Right kidney (tissue), 9 donors: ENCODE measurements at places on chromosomes 1 and 21.

GRCh38 chr1:182147951-182148350 lies 86.4 kb upstream of the ZNF648 start:
- no peak for DNase-seq

GRCh38 chr1:10522322-10522860 lies 47.6 kb downstream of the PEX14 start:
- DNase-seq, result no peak

- DNase-seq, result no peak
Observed at GRCh38 chr1:31549809-31550620, 26.3 kb upstream of the TINAGL1 start.

- no peak for DNase-seq
Observed at GRCh38 chr1:88609051-88609450, 75.0 kb upstream of the PKN2 start.

GRCh38 chr1:98276514-98276913 lies 355.7 kb upstream of the DPYD start:
- no peak for DNase-seq

GRCh38 chr1:111516005-111516535 lies 12.6 kb upstream of the ADORA3 start:
- peak; percentile 65 for DNase-seq

GRCh38 chr1:165403835-165404482 lies 41.0 kb downstream of the RXRG start:
- DNase-seq, result peak; percentile 33

DNA sequence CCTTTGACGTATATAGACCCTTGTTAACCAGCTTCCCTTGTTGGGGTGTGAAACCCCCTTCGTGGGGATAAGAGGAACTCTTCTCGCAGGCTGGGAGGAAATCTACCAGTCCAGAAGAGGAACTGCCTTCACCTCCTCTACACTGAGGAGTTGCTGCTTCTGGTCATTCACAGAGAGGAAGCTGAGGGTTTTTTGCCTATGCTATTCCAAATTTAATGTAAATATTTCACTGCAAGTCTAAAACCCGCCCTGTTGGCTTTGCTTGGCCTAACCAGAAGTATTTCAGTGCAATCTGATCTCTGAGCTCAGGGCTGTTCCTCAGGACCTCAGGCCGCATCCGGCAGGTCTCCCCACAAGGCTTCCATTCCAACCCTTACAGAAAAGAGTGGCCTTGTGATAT lies 150.1 kb downstream of the HIVEP3 start:
- DNase-seq, result no peak

- no peak for DNase-seq
Observed at GRCh38 chr1:184892116-184892515, 82.2 kb downstream of the NIBAN1 start.

GRCh38 chr1:8821084-8821483 lies 3.6 kb upstream of the RERE start:
- peak; percentile 31 for DNase-seq

DNA sequence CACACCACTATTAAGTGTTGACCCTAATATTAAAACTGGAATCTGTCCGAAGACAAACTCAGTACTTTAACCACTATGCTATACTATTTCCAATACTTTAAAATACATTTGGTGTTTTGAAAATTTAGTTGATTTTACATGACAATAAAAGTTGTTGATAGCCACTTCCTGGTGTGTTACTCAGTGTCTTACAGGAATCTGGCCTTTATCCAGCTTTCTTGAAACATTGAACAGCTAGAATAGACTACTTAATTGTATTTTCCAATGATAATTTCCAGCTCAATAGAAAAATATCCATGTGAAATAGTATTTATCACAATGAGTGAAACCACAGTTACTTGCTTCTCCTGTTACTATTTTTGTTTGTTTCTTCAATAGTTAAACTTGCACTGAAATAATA lies 369.6 kb upstream of the ADGRL4 start:
- DNase-seq, result no peak

GRCh38 chr1:7026169-7026568 lies 240.9 kb downstream of the CAMTA1 start:
- DNase-seq, result no peak

DNA sequence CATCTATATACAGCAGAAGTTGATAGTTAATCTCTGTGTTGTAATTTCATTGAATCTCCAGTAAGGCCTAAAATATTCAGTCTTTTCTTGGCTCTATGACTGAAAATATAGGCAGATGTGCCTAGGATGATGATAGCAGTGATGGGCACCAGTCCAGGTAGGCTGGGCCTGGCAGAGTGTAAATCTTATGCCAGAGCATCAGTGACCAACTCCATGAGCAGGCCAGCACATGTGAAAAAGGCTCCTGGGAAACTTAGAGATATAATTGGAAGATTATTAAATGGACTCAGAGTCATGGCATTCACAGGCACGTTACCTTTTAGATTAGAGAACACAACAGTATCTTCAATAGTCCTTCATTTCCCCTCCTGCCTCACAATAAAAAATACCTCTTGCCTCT lies 20.7 kb upstream of the CYYR1 start:
- DNase-seq, result no peak

DNA sequence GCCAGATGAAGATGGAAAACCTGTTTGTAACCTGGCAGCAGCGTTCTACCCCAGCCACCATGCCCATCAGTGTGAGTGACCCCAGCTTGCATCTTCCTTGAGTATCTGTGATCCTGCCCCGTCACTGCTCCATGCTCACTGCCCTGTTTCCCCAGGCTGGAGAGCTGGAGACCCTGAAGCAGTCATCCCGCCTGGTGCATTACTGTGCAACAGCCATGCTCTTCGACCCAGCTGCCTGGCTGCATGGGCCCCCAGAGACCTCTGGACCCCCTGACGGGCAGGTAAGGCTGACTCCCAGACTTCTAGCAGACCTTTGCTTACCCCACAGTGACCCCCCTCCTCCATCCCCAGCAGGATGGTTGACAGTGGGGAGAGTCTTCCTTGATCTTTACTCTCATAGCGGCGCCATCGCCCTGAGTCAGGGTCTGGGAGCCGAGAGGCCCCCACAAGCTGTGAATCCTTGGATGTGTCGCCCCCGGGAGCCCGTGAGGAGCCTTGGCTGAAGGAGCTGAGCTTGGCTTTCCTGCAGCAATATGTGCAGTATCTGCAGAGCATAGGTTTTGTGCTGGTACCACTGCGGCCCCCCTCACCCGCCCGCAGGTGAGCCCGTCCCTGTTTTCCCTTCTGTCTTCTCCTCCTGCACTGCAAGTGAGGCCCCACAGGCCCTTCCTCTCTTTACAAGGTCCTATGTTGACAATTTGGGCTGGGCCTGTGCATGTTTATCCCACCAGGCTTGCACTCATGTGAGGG lies 10.4 kb downstream of the HYI start:
- no peak for DNase-seq

DNA sequence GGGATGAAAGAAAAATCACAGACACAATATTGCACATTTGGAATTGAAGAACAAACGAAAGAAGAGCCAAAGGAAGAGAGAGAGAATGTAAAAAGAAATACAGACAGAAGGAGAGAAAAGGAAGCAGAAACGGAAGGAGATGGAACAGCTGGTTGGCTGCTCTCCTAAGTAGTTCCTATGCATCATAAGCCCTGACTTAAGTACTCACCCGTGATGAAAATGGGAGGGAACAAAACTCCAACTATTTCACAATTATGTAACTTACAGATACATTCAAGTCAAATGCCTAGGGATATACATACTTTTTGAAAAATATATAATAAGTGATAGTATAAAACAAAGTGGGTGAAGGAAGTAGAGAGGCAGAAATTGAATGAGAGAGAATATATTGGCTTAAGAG lies 88.5 kb downstream of the TTLL7 start:
- no peak for DNase-seq

GRCh38 chr1:108627951-108628350 lies 32.9 kb downstream of the HENMT1 start:
- DNase-seq, result no peak

- DNase-seq, result no peak
Observed at GRCh38 chr1:174836543-174836942, 163.2 kb upstream of the CACYBP start.

DNA sequence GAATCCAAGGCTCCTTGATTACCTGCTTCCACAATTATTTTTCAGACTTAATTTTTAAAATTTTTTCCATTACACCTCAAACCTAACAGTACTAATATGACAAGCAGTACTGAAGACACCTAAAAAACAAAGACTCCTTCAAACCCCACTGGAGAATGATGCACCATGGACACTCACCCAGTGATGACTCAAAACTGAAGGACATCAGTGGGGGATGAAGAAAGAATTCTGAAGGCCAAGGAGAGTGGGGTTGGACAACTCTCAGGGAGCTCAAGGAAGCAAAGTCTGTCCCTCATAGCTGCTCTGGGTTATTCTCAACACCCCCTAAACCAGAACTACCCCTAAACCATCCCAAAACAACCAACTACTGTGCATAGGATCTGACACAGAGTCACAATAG lies 2.4 kb upstream of the ARHGAP29 start:
- no peak for DNase-seq

DNA sequence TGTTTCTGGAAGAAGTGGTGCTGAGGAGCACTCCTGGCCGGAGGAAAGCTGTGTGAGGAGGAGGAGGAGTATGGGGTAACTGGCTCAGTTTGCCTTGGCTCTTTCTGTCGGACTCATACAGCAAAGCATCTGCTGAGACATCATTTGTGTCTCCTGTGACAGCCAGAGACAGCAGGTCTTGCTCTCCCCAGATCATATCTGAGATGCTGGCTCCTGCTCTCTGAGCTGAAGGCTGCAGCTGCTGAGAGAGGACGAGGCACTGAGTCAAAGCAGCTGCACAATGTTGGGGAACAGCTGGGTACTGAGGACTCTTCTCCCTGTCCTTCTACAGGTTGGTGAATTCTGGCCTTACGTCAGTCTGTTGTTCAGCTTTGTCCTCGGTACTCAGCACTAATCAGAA lies 14.3 kb downstream of the OR2B11 start:
- no peak for DNase-seq

DNA sequence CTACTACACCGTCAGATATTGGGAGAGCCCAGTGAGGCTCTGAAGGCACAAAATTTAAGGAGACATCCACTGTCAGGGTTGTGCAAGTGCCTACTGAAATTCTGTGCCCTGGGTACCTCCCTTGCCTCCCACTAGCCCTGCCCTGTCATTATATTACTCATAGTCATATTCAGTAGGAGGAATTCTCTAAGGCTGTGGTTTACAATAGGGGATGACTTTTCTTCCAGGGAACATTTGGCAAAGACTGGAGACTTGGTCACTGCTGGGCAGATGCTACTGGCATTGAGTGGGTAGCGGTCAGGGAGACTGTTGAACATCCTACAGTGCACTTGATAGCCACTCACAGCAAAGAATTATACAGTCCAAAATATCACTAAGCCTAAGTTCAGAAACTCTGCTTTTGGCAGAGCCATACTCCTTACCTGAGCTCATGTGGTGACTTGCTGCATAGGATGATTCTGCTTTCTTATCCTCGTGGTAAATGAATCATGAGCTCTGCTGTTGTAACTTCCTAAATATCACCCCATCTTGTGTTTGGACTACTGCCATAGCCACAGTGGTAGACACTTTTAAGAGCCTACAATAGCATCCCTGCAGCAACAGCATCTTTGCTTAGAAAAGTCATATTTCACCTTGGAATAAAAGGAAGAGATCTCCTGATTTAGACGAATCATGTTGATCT lies 563.4 kb upstream of the PLXNA2 start:
- no peak for DNase-seq

- no peak for DNase-seq
Observed at GRCh38 chr1:78143152-78143551, 97.4 kb downstream of the GIPC2 start.

DNA sequence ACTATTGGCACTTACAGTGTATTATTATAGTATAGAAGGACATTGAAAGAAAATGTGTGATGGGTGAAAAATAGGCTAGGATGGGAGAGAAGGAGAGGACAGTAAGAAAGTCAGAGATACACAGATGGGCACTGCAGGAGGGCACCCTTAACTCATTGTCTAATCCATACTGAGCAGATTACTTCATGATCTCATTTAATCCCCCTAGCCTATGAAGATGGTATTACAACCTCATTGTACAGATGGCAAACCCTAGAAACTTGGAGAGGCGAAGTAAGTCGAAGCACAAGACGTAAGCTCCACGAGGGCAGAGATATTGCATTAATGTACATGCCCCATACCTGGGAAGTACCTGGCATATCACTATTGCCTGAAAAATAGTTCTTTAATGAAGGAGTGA lies 346.9 kb upstream of the DAB1 start:
- DNase-seq, result no peak

DNA sequence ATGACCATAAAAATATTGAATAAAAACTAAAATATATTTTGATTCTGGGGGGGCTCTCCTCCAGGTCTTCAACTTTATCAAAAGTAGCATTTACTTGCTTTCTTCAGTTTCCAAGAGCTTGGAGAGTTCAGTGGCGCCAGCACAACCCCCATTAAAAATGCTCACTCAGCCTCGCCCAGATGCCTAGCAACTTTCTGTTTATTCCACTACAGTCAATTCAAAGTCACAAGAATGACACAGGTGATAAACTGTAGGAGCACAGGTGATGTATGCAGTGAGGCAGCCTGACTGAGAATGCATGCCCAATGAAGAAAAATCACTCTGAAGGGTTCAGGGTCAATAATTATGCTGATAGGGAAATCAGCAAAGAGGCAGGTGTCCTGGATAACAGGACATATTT lies 159.4 kb upstream of the ATP1B1 start:
- DNase-seq, result no peak

GRCh38 chr21:46483300-46484295 lies 24.9 kb downstream of the DIP2A start:
- DNase-seq, result no peak

GRCh38 chr1:23383577-23384311 lies 14.1 kb upstream of the ZNF436 start:
- DNase-seq, result no peak

- DNase-seq, result no peak
Observed at GRCh38 chr1:177669161-177669560, 300.7 kb downstream of the SEC16B start.

DNA sequence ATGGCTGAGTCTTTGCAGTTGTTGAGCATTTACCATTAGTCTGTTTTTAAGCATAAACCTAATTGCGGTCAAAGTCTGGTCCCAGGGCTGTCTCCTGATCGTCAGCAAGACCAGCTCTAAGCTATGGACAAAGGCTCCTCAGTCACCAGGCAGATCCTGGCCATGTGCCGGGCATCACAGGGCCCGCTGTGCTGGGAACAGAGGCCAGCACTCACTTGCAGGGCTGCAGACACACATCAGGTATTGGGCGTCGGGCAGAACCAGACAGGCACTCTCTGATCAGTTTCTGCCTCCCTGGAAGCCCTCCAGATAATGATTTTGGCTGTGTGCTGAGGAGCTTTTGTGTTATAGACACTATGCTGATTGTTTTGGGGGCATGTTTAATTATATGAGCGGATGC lies 26.6 kb downstream of the TMEM51 start:
- DNase-seq, result peak; percentile 9

- no peak for DNase-seq
Observed at GRCh38 chr1:61332196-61332753, 249.9 kb downstream of the NFIA start.

DNA sequence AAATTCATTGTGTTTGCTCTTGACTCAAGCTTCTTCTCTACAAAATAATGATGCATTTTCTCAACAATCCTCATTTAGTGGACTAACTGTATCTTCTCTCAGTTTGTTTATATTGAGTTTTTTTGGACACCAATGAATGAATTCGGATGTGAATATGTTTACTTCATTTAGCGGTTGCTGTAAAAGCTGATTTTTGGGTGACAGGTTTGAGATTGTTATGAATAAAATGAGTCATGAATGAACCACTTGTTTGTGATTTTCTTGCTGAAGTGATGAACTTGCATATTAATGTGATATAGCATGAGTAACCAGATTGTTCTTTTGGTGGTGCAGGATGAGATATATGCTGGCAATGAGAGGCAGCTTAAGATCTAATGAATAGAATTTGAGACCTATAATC lies 3.1 kb downstream of the DNM3 start:
- DNase-seq, result no peak

- DNase-seq, result no peak
Observed at GRCh38 chr1:175865041-175865766, 121.8 kb upstream of the TNR start.
